ENCODE measurements at places on chromosomes 2 and 18.

- DNase-seq, result no peak
These were observed 217.9 kb upstream of the PID1 start for GRCh38 chr2:229489016-229489415.

GRCh38 chr2:147232225-147232669 is 612.6 kb upstream of the ACVR2A start:
- no peak for DNase-seq

- no peak for DNase-seq
These were observed 21.5 kb downstream of the SLC4A3 start for GRCh38 chr2:219648963-219649362.

GRCh38 chr2:232492963-232493700 is 5.5 kb upstream of the ECEL1 start:
- DNase-seq, result no peak

DNA sequence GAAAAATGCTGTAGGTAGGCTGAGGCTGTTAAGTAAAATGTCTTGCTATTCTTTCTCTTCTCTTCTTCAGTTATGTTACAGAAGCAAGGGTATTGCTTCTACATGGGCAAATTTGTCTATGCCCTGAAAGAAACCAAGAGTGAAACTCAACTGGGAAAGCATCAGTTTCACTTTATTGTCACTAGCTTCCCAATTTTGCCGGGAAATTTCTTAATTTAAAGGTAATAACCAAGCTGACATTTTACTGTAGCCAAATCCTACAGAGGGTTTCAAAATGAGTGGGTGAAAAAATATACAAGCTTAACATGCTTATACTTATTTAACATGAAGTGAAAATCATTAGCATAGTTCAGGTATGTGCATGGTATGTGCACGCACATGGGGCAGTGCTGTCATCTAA is 3.2 kb downstream of the TANK start:
- DNase-seq, result no peak

- DNase-seq, result no peak
These were observed 44.3 kb upstream of the EHBP1 start for GRCh38 chr2:62661263-62661635.

DNA sequence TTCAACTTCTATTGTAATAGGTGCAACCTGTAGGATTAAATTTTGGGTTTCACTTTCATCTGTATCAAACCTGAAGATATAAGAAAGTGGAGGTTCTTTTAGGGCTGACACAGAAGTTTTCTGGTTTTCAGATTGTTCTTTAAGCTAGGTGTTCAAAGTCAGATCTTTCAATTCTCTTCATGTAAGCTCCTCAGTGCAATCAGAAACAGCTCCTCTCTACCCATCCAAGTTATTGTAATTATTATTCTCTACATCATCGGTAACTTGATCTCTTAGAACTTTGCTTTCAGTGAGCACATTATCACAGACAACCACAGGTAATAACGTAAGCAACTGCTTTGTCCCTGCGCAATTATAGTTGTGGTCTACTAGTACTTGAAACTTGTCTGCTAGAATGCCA is 179.4 kb downstream of the MYCN start:
- no peak for DNase-seq

- no peak for DNase-seq
These were observed 55.9 kb downstream of the FEZ2 start for GRCh38 chr2:36541891-36542595.

GRCh38 chr2:65314801-65315441 is 87.3 kb downstream of the ACTR2 start:
- no peak for DNase-seq

DNA sequence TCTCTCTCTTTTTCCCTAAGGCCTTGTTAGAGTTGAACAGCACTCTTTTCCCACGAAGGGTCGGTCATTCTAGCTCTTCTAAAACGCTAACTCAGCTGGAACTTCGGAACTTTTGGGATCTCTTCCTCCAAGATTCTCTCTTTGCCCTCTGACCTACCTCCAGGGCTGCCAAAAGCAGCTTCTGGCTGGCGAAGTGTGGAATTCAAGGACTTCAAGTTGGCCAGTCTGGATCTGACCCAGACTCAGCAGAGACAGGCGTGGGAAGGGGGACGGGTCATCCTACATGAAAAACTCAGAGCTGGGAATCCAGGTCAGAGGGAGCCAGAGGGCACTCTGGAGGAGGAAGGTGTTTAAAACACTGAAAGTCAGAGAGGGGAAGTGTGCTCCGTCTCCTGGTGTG is 305.5 kb upstream of the HDAC4 start:
- DNase-seq, result no peak

- no peak for DNase-seq
These were observed 111.4 kb downstream of the EIPR1 start for GRCh38 chr2:3265981-3266924.

- DNase-seq, result no peak
These were observed 242.3 kb upstream of the PXDN start for GRCh38 chr2:1986598-1986997.

DNA sequence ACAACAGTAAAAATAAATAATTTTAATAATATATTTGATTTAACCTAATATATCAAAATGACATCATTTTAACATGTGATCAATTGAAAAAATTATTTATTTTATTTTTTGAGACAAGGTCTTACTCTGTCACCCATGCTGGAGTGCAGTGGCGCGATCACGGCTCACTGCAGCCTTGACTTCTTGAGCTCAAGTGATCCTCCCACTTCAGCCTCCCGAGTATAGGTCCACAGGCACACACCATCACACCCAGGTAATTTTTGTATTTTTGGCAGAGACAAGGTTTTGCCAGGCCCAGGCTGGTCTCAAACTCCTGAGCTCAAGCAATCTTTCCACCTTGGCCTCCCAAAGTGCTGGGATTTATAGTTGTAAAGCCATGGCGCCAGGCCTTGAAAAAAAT is 126.7 kb upstream of the COPS8 start:
- DNase-seq, result no peak

DNA sequence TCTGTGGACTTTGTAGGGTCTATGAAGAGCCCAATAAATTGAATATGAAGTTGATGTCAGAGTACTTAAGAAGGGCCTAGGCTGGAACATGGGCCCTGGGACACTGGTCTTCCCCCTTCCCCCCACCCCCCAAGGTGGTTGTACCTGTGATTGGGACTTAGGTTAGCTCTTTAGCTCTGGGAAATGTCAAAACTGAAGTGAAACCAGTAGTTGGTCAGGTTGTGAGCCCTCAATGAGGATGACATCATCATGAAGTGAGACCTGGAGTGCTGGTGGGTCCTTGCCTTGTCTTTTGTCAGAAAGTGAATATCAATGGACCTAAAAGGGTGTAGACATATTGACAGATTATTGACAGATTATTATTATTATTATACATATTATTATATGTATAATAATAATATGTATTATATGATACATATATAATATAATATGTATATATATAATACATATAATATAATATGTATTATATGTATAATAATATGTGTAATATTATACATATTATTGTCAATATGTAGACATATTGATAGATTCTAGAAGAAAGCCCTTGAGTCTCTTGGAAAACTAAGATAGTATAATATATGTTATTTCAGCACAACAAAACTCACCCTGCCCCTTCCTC is 5.4 kb downstream of the MARS2 start:
- DNase-seq, result no peak

- no peak for DNase-seq
These were observed 73.0 kb upstream of the CYRIA start for GRCh38 chr2:16738361-16739225.

DNA sequence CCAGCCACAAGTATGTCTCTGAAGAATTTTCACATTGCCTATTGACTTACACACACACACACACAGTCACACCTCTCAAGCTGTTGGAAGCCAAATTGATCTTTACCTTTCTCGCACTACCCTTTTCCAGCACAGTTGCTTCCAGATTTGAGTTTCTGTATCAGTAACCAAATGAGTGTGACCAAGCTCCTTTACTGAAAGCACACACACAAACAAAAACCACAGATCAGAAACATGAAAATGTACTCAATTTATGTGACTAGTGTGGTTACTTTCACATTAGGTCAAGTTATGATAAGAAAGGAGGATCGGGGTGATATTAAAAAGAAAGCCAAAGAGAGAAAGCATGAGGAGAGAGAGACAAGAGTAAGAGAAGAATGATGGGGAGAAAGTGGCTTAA is 993.9 kb upstream of the POU3F3 start:
- no peak for DNase-seq

- no peak for DNase-seq
These were observed 1.5 kb downstream of the KIF1A start for GRCh38 chr2:240818293-240819125.

GRCh38 chr18:8962192-8962779 is 140.2 kb upstream of the NDUFV2 start:
- DNase-seq, result no peak

DNA sequence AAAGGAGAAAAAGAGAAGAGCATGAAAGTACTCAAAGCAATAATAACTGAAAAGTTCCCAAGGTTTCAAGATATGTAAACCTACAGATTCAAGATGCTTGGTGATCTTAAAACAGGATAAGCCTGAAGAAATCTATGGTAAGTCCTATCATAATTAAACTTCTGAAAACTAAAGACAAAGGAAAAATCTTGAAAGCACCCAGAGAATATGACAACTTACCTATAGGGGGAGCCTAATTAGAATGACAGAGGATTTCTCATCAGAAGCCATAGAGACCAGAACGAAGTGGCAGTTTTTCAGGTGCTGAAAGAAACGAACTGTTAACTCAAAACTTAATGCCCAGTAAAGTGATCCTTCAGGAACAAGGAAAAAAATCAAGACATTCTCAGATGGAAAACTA is 59.7 kb downstream of the XDH start:
- DNase-seq, result no peak

DNA sequence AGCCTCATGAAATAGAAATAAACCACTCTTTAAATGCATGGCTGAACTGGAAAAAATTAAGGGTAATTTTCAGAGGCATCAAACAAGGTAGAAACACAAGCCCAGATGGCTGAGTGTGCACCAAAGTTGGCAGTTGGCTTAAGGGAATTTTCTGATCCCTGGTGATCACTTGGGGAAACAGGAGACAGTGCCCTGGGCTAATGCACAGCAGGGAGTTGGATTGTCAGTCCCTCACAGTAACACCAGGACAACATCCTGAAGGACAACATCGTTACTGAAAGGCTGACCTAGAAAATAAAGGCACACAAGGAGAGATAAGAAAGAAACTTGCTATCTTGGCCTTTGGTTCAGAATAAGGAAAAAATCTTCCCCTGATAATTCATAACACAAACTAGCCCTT is 417.0 kb downstream of the SLC4A3 start:
- DNase-seq, result no peak

DNA sequence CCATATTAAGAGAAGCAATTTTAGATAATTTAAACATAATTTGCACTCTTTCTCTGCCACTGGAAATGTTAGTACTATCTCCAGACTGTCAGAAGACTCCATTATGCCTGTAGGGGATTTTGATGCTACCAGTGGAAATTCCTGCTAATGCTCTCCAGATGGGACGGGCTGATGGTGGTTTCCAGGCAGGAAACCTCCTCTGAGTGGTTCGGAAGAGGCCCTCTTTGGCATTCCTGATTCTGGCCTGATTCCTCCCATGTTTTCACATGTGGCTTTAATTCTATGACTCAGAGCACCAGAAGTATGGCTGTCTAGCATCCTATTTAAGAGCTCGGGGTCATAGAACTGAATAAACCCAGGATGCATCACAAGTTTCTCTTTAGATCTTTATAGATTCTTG is 70.9 kb upstream of the ST6GAL2 start:
- DNase-seq, result no peak

DNA sequence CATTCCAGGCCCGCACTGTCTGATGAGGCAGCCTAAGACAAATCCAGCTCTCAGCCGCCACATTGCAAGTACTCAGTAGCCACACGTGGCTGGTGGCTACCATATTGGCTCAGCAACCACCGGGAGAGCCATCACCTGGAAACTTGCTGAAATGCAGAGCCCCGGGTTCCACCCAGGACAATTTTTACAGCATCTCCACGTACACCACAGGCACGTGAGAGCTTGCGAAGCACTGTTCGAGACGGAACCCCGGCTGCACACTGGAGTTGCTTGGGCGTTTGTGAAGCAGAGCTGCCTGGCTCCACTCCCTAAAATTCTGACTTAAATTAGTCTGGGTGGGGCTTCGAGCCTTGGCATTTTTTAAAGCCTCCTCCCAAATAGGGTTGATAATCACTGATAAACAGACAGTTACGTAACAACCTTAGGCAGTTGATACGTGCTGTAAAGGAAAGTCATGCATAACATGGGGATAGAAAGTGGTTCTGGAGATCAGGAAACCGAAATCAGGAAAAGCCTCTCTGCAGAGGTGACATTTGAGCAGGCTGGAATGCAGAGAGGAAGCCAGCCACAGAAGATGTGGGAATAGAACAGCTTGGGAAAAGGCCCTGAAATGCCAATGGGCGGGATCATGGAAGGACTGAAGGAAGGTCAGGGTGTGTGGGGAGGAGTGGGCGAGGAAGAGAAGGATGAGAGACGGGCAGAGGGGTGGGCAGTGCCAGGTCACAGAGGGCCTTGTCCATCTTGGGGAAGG is 6.2 kb downstream of the ASAP2 start:
- DNase-seq, result no peak

GRCh38 chr2:237711458-237712150 is 84.2 kb downstream of the LRRFIP1 start:
- no peak for DNase-seq

DNA sequence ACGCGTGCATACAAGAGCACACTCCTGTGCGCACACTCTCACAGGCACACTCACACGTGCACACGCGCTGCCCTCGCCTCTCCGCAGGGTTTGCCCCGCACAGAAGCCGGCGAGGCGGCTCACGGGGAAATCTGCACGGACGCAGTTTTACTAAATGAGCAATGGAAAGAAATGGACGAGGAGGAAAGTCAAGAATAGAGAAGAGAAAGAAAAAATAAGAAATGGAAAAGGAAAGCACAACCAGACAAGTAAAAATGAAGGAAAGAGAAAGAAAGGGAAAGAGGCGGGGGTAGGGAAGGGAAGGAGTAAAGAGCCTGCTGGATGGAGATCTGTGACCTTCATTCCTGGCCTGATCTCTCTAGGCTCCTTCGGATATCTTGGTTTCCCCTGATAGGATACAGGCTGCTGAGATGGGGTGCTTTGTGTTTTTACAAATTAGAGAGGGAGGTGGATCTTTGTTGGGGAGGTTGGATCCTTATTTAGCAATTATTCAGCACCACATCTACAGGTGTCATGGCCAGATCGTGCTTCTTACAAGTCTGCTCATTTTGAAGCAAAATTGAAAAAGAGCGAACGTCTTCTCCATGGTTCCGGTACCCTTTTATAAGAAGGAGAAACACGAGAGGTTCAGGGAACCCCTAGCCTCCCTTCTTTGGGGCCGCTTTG is 693 bp upstream of the LRP2 start:
- DNase-seq, result no peak

DNA sequence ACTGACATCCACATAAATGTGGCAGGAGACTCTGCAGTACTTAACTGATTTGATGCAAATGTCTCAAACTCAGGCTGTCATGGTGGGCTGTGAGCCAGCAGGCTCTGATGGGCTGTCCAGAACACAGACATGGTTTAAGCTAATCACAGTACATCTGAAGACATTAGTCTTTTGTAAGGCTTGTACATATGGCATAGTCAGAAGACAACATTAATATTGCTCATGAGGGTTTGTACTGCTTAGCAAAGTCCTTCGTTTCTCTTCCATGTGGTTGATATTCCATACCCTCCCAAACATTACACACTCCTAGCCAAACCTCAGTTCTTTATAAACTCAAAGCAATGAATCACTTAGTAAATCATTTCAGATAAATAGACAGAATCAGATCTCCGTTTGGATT is 330.6 kb downstream of the RND3 start:
- DNase-seq, result no peak

All from NCI-H1092 (cell line).